Articular chondrocyte of knee joint (primary cell): ENCODE measurements at places on chromosomes 13 and 19. TPM values are rescaled to one million over a fixed set of nuclear protein-coding genes. Genes with fewer than 3 reads are reported as not detected.

Gene IFNL1
- not detected in 2 replicates for total RNA-seq

Gene SMIM7
- total RNA-seq, result 61.8 and 76.0 TPM in 2 replicates

Gene ZNF296
- 0.11 TPM in 1 of 2 replicates, not detected in the other for total RNA-seq

Gene AZU1
- not detected in 2 replicates for total RNA-seq

Gene PRSS57
- total RNA-seq, result not detected in 2 replicates

Gene NANOS3
- total RNA-seq, result not detected in 2 replicates

Gene TEX29
- total RNA-seq, result not detected in 2 replicates

Gene ZNF490
- total RNA-seq, result 10.7 and 14.8 TPM in 2 replicates

Gene PODNL1
- total RNA-seq, result 7.6 and 8.6 TPM in 2 replicates

Gene FBXL12
- 16.6 and 17.6 TPM in 2 replicates for total RNA-seq

Gene CYP2F1
- not detected in 2 replicates for total RNA-seq

Gene RNF113B
- total RNA-seq, result not detected in 2 replicates

Gene NLRP4
- total RNA-seq, result not detected in 2 replicates

Gene TMC4
- total RNA-seq, result 1.0 TPM in 1 of 2 replicates, not detected in the other

Gene PLIN5
- total RNA-seq, result not detected in 2 replicates

Gene FBN3
- not detected in 2 replicates for total RNA-seq

Gene GPR18
- total RNA-seq, result not detected in 2 replicates

Gene SIGLEC9
- not detected in 2 replicates for total RNA-seq

Gene USE1
- 20.3 and 22.7 TPM in 2 replicates for total RNA-seq

Gene ZNF540
- 1.2 and 1.4 TPM in 2 replicates for total RNA-seq

Gene ZNF547
- 3.5 and 4.6 TPM in 2 replicates for total RNA-seq

Gene OSCAR
- total RNA-seq, result 0.11 and 0.39 TPM in 2 replicates

Gene IL12RB1
- 0.26 and 0.32 TPM in 2 replicates for total RNA-seq

Gene MIA
- total RNA-seq, result 1.4 and 4.6 TPM in 2 replicates

Gene CYP4F8
- total RNA-seq, result not detected in 2 replicates

Gene C1QTNF9B
- not detected in 2 replicates for total RNA-seq

Gene PNMA8B
- 1.7 and 1.8 TPM in 2 replicates for total RNA-seq

Gene AP1M2
- not detected in 2 replicates for total RNA-seq

Gene TEX26
- total RNA-seq, result 0.11 and 0.26 TPM in 2 replicates

Gene GAPDHS
- total RNA-seq, result not detected in 2 replicates

Gene C19orf38
- total RNA-seq, result not detected in 2 replicates

Gene DPF1
- total RNA-seq, result 0.86 and 1.4 TPM in 2 replicates

Gene ETV2
- total RNA-seq, result 0.13 and 0.32 TPM in 2 replicates

Gene IZUMO4
- 0.43 and 0.78 TPM in 2 replicates for total RNA-seq

Gene KLK7
- total RNA-seq, result not detected in 2 replicates
